Smooth muscle cell of the umbilical artery (primary cell): ENCODE measurements at places on chromosomes 5 and 9. TPM values are rescaled to one million over a fixed set of nuclear protein-coding genes. Genes with fewer than 3 reads are reported as not detected.

C8G gene
- 0.59 TPM in 1 of 2 replicates, not detected in the other for total RNA-seq

CDC20B gene
- not detected in 2 replicates for total RNA-seq

GRM6 gene
- total RNA-seq = not detected in 2 replicates

FGD3 gene
- not detected in 2 replicates for total RNA-seq

LRRC70 gene
- total RNA-seq = 0.83 and 1.2 TPM in 2 replicates

GDA gene
- total RNA-seq = not detected in 2 replicates
